ENCODE measurements at places on chromosomes 12 and 14.

DNA sequence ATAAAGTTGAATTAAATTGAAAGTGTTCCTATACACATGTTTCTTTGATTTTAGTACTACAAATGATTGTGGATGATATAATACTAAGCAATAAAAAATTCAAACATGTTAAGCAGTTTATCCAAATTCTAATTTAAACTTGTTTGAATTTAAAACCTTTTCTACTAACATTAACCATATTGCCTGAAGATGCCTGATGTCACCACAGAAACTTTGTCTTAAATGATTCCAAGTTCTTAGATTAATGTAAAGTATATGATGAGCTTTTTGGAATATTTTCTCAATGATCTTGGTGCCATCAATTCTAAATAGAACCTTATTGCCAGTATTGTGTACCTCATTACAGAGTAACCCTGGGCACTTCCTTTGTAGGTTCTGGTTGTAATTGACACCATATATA lies 259.6 kb downstream of the NAV3 start:
- no peak for DNase-seq

DNA sequence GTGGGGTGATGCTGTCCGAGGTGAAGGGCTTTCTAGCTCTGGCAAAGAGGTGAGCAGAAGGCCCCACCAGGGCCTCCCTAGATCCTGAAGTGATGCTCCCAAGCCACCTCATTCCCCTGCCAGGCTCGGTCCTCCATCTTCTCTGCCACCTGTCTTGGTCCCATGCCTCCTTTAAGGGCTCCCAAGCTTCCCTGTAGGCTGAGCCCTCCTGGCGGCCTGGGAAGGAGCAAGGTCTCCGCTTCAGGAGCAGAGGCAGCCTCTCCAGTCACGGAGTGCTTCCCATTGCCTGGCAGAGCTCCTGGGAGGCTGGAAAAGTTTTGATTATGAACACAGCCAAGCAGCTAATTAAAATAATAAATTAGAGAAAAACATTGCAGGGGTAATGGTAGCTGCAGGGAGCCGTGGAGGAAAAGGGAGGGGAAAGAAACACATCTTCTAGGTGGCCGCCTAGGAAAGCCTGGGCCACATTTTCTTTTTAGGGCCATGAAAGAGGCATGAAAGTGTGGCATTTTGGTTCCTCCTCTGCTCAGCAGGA lies 160.0 kb upstream of the PRMT8 start:
- DNase-seq = no peak

- DNase-seq = no peak
Measured at GRCh38 chr12:124893792-124894516, 20.5 kb downstream of the UBC start.

DNA sequence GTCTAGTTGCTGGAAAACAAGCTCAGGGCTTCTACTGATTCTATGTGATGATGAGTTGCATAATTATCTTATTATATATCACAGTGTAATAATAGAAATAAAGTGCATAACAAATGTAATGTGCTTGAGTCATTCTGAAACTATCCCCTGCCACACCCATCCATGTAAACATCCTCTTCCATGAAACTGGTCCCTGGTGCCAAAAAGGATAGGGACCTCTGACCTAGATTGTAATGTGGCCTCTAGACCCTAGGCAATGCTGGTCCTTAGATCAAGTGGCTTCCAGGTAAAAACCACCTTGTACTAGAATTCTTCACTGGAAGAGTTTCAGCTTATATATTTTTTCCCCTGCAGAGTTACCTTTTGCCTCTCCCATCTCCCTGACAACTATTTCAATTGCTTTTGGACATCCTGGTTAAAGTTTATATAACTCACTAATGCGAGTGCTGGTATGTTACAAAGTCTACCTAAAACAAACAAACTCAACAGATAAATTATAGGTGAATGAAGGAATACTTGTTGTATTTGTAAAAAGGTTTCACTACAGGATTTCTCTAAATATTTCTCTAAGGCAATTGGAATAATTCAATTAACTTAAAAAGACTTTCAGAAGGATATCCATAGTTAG lies 462.5 kb downstream of the NAV3 start:
- DNase-seq = no peak

DNA sequence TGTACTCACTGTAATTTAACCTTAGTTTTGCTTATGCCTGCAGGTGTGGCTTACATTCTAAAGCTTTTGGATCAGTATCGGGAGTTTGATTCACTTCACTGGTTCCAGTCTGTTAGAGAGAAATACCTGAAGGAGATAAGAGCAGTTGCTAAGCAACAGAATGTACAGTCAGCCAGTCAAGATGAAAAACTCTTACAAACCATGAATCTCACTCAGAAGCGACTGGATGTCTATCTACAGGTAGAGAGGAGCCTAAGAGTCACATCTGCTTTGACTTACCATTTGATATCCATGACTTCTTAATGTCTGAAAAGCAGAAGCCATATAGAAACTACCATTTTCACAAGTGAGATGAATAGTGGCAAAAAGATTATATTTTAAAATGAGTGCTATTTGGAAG lies 56.5 kb downstream of the WASHC4 start:
- no peak for DNase-seq

DNA sequence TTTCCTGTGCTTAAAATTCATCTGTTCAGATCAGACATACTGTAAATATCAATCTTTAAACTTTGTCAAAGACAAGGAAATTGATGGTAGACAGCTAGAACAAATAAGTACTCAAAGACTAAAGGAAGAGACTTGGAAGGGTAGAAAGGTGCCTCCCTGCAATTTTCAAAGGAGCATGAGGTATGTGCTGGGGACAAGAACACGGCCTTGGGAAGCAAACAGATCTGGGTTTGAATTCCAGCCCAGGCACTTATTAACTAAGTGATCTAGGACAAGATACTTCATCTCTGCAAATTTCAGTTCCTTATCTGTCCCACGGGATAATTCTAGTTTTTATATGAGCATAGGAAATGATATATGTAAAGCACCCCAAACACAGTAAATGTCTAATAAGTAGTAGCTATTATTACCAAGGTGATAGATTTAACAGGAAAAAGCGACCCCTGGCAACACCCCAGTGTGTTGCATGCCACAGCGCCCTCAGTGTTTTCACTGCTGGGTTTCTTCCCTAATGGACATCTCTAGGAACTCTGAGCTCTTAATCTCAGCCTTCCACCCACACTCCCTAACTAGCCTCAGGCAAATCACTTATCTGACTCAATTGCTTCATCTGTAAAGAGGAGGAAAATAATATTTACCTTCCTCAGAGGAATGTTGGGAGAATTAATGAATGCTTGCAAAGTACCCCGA lies 44.7 kb upstream of the BMP4 start:
- no peak for DNase-seq

- DNase-seq = no peak
Measured at GRCh38 chr14:94752591-94753436, 17.1 kb downstream of the GSC start.

DNA sequence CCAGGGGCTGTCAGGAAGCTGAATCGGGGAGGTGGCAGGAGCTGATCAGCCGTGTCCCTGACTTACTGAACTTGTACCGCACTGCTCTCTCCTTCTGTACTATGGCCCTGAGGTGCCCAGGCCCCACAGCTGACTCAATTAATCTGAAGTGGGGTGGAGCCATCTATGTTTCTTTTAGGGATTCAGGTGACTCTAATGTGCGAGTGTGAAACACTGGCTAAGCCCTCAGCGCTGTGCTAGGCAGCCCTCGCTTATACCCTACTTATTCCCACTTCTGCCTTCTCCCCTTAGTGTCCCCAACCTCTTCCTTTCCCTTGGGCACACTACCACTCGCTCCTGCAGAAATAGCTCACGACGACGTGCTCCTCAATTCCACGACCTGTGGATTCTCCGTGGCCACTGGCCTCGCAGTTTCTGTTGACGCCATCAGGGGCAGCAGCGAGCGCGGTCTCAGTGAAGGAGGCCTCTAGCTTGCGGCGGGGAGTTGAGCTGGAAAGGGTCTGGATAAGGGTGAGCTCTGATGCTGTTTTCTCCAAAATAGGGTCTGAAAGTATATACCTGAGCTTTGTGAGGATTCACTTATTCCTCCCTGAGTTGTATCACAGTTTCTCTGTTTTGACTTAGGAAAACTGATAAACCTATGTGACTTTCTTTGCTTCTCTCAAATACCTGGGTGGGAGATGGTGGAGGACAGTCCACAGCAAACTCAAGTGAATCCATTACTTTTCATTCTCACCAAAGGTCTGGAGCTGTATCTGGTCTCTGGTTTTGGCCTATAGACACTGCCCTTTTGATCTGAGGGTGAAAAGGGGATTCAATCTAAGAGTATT lies 167.6 kb downstream of the SLC41A2 start:
- DNase-seq = peak; percentile 78

- peak; percentile 73 for DNase-seq
Measured at GRCh38 chr14:52840877-52841276, 49.5 kb upstream of the GNPNAT1 start.

- no peak for DNase-seq
Measured at GRCh38 chr12:89679631-89680030, 29.0 kb downstream of the ATP2B1 start.

GRCh38 chr14:84520711-84521338 lies 1009.1 kb upstream of the FLRT2 start:
- no peak for DNase-seq

- DNase-seq = no peak
Measured at GRCh38 chr14:94773655-94774343, 3.9 kb upstream of the GSC start.

All from Right ventricle myocardium inferior (tissue), 1 donor.